GM19239 (cell line): ENCODE measurements at places on chromosomes 6 and 20.

DNA sequence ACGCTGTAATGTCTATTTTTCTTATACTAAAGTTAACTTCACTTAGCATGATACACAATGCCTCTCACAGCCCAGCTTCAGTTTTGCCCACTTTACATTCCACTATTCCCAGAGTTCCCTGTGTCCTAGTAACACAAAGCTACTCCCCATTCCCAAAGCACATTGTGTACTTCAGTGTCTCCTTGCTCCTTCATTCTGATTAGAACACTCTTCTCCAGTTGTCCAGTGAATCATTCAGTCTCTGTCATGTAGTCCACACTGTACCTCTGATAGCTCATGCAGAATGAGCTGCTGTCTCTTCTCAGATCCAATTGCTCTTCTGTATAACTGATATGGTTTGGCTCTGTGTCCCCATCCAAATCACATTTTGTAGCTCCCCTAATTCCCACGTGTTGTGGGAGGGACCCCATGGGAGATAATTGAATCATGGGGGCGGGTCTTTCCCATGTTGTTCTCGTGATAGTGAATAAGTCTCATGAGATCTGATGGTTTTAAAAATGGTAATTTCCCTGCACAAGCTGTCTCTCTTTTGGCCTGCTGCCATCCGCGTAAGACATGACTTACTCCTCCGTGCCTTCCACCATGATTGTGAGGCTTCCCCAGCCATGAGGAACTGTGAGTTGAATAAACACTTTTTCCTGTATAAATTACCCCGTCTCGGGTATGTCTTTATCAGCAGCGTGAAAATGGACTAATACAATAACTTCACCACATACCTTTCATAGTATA, 2.1 kb upstream of the TMX4 start:
- DNase-seq = no peak

GRCh38 chr6:31535538-31536324, 6.1 kb downstream of the DDX39B start:
- DNase-seq = no peak

GRCh38 chr6:156598855-156599180, 178.4 kb upstream of the ARID1B start:
- no peak for DNase-seq

- DNase-seq = no peak
Observed at GRCh38 chr20:50015993-50016770, 33.4 kb downstream of the SNAI1 start.

DNA sequence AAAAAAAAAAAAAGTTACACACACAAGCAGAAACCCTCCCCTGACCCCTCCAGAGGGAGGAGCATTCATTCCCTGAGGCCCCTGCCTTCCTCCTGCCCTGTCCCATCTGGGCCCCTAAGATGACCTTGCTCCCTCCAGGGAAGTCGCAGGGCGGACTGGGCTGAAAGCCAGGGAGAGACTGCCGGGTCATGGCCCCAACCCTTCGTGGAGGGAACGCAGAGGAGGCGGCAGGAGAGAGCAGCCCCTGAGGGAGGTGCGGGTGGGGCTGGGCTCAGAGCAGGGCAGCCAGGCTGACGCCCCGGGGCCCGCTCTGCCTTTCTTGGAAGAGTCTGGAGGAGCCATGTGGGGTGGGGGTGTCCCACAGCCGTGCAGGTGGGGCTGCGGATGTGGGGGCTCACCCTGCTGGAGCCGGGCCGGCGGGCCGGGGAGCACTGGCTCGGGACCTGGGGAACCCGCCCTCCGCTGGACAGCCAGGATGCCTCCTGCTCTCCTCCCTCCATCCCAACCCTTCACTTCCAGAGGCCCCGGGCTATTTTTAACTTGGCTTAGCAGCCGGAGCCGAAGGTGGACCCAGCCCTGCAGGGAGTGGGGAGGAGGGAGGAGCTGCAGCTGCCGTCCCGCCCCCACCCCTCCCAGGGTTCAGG, 15.0 kb upstream of the ABHD16B start:
- DNase-seq = no peak

GRCh38 chr20:57399587-57400155, 8.5 kb downstream of the RBM38 start:
- DNase-seq = peak; percentile 73

- DNase-seq = no peak
Observed at GRCh38 chr20:18324596-18325089, 36.3 kb downstream of the ZNF133 start.

- DNase-seq = no peak
Observed at GRCh38 chr20:2745936-2746635, 53.5 kb downstream of the EBF4 start.

DNA sequence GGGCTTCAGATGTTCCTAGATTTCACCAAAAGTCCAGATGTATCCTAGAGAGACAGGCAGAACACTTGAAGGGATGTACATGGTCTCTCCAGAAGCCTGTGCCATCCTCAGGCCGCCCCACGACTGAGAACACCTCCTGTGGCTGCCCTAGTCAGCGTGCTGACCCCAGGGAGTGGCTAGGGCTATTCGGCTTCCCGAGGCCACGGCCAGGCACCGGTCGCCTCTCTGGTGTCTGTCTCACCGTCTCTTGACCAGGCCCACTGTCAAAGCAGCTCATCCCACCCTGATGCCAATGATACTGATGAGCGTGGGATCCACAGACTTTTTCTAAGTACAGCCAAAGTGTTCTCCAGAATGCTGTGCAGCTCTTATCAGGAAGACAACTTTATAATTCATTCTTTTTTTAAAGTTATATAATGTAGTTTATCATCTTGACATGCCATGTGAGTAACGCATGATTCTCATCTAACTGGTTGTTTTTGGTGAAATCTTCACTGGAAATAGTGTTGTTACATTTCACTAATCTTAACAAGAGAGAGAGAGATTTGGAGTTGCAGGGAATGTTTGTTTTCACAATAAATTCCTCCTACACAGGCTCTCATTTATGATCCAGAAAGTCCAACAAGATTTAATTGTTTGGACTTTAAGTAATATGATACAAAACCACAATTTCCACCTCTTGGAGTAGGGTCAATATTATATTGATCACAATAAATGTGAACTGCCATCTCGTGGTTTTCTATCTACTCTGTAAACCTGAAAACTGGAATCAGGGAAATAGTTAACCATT, 41.7 kb upstream of the KLHL31 start:
- DNase-seq = no peak

GRCh38 chr6:132464538-132465256, 48.2 kb downstream of the STX7 start:
- no peak for DNase-seq

DNA sequence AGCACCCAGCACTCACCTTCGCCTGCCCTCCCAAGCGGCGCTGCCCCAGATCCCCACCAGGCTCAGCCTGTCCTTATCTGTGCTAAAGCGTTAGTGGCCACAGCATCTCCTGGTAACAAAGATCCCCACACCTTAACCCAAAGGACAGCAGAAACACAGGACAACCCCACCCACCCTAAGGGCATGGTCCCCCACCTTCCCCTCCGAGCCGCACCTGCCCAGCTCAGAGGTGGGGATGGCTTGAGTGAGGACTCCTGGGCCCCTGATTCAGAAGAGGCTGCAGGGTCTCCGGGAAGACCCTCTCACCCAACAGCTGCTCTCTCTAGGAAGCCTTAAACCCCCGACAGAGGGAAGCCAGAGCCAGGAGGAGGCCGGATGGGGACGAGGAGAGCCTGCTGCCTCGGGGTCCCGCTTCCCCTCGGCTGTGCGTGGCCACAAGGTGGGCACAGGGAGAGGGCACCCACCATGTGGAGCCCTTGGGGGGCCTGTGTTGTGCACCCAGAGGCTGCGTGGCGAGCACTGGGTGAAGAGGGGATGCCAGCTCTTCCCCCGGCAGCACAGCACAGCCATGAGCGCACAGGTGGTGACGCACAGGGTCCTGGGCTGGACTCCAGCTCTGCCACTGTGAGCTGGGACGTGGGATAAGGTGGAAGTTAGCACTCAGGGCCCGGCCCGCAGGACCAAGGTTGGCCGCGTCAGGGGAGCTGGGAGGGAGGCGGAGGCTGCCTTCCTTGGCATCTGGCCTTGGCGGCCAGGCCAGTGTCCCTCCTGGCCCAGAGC, 31.9 kb upstream of the MRGBP start:
- no peak for DNase-seq

DNA sequence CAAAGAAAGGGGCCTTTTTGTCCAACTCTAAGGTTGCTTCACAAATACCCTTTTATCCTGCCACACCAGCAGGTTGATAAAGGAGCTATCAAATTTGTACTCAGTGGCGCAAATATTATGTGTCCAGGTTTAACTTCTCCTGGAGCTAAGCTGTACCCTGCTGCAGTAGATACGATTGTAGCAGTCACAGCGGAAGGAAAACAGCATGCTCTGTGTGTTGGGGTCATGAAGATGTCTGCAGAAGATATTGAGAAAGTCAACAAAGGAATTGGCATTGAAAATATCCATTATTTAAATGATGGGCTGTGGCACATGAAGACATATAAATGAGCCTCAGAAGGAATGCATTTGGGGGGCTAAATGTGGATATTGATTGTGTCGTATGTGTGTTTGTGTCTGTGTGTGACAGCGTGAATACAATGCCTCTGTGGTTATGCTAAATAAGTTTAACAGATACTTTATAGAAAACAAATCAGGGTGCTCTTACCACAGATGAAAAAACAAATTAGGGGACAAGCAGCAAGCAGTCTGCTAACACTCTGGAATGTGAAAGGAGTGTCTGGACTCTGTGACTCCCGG, 33.6 kb downstream of the HM13 start:
- DNase-seq = no peak

DNA sequence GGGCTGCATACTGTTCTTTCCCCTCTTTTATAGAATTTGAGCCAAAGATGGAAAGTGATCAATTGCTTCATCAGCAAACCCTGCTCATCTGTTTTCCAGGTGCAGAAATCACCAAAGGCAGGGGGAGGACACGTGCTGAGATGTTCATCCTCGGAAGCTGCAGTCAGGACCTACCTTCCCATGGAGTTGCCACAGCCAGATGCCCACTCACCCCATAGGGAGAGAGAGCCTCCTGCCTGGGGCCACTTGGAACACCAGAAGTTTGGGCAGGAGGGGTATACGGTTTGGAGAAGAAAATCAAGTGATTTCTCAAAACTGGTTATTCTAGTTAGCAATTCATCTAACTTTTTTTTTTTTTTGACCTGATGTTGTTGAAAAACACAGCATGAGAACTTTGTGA, 5.3 kb upstream of the CST7 start:
- no peak for DNase-seq

DNA sequence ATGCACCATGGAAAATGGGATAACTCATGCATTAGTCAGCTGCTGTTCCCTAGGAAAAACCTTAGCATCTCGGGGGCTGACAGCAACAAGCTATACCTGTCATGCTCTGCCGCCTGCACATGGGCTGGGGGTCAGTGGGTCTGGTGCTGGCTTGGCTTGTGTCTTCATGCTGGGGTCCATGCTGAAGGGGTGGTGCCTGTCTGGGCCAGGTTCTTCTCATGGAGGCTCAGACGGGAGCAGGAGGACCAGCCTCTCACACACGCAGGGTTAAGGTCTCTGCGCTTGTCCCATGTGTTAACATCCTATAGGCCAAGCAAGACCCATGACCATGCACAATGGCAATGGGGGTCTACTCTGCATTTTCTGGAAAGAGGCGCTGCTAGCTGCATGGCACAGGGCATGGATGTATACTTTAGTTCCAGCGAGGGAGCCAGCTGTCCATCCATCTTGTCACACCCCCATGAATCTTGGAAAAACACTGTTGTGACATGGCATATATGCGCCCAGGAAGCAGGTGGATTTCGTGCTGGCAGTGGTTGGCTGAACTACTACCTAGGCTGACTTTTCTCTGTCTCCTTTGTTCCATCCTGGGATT, 24.6 kb upstream of the CST3 start:
- DNase-seq = no peak

DNA sequence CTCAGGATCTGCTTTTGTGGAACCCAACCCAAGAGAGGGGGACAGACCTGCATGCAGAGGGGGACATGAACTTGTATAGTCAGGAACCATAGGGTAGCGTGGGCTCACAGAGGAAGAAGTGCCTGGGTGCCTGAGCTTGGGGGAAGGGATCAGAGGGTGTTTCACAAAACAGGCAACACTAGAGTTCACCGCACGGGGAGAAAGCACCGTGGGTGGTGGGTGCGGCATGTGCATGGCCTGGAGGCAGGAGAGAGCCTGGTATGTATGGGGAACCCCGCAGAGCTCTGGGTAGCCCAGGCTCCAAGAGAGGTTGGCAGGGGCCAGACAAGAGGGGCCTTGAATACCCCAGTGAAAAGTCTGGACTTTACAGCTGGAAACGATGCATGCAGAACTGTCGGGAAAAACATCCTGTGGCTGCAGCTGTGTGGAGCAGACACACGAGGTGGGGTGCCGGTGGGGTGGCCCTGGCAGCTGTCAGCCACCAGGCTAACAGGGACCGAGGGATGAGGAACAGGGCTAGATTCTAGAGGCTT, 6.7 kb upstream of the EMILIN3 start:
- no peak for DNase-seq

- no peak for DNase-seq
Observed at GRCh38 chr6:156942266-156942665, 165.1 kb downstream of the ARID1B start.

DNA sequence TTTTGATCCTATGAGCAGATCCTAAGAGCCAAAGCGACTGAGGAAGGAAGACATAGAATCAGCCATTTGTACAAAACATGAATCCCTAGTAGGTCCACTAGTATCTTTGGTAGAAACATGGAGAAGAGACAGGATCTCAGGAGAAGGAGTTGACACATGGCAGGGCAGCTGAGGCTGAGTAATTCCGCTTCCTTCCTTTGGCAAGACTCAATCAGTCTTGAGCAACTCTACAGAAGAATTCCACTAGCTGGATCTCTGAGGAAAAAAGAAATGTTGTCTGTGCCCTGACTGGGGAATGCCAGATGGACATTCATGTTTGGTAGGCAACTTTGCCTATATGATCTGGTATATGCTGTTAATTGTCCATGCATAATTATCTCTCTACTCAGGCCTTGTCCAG, 35.3 kb downstream of the ESR1 start:
- no peak for DNase-seq

- DNase-seq = no peak
Observed at GRCh38 chr20:37160683-37161082, 18.4 kb upstream of the RPN2 start.

- DNase-seq = no peak
Observed at GRCh38 chr6:830667-831327, 137.9 kb upstream of the EXOC2 start.

DNA sequence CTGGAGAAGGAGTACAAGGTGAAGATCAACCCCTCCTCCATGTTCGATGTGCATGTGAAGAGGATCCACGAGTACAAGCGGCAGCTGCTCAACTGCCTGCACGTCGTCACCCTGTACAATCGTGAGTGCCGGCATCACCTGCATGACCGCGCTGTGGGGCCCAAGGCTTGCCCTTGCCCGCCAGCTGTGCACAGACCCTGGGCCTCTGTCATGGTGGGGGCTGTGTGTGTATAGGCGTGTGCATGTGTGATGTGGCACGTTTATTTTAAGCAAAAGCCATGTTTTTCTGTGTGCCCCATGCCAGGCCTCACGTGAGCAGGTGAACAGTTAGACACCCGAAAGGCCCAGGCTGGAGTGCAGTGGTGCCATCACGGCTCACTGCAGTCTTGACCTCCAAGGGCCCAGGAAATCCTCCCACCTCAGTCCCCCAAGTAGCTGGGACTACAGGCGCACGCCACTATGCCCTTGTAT, 36.3 kb downstream of the PYGB start:
- no peak for DNase-seq
